ENCODE measurements at places on chromosomes 4 and X.

DNA sequence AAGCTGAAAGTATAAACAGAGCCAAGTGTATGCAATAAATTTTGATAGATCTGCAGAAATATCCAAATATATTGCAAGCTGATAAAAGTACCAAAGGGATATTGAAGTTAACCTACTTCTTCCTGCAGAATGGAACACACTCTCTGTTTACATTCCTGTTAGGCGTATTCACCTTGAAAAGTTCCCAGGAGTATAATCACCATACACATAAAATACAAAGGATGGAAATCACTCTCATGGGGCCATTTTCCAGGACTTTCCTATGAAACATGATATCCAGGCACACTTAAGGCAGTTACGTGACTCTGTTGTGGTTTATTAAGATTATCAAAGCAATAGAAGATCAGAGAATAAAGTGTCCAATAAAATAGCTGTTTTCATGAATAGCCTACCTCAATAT, 1142.3 kb downstream of the NLGN4X start:
- DNase-seq, result no peak
- H3K27ac ChIP-seq, result no peak overlapping the region
- no peak overlapping the region for H3K4me3 ChIP-seq
- H3K36me3 ChIP-seq, result no peaks in the 10 kb centered on the region

DNA sequence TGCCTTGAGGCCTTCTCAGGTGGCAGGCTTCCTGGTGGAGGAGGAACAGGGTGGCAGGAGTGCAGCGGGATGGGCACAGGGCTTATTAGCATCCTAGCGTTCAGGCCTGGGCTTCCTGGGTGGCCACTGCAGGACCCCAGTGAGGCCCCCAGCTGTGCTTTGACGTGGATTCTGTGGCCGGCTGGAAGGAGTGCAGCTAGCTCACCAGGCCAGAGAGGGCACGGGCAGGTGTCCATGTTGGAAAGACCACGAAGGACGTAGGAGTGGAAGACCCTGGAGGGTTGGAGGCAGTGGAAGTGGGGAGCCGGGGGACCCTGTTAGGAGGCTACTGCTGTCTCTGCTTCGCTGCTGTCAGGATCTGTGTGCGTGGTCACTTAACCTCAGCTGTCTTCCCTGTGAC, 13.3 kb upstream of the TADA2B start:
- no peak overlapping the region for H3K27ac ChIP-seq
- H3K36me3 ChIP-seq, result peaks cover 54% of the 10 kb centered on the region
- no peak for DNase-seq
- H3K27me3 ChIP-seq, result no peaks in the 10 kb centered on the region
- peaks cover 2% of the 10 kb centered on the region for H3K4me1 ChIP-seq

DNA sequence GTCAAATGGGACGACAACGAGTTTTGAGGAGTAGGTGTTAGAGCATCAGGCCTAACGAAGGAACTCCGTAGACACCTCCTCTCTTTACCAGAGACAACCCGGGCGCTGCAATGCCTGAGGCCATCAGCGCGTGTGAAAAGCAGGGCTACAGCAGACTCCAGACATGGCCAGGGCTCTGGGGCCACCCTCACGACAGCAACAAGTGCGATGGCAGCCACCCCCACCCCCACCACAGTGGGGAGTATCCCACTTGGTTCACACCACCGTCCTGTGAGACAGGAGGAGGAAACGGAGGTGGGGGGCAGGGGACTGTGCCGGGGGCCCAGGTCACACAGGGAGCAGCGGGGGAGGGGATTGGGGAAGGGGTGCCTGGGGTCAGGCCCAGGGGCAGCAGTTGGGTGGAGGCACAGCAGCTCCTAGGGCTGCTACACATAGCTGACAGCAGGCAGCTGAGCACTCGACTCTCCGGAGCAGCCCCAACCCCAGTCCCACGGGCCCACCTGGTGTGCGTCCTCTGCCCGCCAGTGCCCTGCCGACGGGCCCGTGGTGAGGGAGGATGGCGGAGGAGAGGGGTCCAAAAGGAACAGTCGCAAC, 8.5 kb downstream of the LRPAP1 start:
- no peak overlapping the region for H3K27ac ChIP-seq
- H3K27me3 ChIP-seq, result no peaks in the 10 kb centered on the region

DNA sequence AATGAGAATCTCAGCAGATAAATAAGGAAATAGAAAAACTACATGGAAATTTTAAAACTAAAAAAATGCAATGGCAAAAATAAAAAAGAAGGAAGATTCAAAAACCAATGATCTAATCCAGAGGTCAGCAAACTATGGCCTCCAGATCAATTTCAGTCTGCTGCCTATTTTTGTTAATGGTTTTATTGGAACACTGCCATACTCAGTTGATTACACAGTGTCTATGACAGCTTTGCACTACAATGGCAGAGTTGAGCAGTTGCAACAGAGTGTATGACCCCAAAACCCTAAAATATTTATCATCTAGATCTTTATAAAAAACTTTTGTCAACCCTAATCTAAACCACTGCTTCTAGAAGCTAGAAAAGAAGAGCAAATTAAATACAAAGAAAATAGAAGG, 170.3 kb downstream of the RAB28 start:
- H3K4me1 ChIP-seq, result no peaks in the 10 kb centered on the region
- H3K36me3 ChIP-seq, result no peaks in the 10 kb centered on the region
- H3K27me3 ChIP-seq, result no peaks in the 10 kb centered on the region
- DNase-seq, result no peak
- no peak overlapping the region for H3K27ac ChIP-seq

DNA sequence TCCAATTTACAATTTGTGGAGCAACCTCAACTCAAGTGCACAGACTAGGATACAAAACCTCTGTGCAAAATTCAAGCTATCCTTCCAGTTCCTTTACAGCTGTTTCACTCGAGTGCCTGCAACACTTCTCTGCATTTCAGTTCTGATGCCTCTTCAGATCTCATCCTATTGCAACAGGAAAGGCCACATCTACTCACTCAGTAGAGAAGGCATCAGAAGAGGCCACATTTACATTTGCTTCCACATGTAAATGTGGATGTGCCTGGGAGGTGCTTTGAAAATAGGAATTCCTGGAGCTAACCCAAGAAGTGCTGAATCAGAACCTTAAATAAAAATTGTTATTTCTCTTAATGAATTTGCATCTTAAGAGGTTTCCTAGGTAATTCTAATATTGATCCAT, 45.8 kb upstream of the SERTM2 start:
- DNase-seq, result no peak
- no peak overlapping the region for H3K27ac ChIP-seq
- no peak overlapping the region for H3K4me3 ChIP-seq
- H3K27me3 ChIP-seq, result no peaks in the 10 kb centered on the region

DNA sequence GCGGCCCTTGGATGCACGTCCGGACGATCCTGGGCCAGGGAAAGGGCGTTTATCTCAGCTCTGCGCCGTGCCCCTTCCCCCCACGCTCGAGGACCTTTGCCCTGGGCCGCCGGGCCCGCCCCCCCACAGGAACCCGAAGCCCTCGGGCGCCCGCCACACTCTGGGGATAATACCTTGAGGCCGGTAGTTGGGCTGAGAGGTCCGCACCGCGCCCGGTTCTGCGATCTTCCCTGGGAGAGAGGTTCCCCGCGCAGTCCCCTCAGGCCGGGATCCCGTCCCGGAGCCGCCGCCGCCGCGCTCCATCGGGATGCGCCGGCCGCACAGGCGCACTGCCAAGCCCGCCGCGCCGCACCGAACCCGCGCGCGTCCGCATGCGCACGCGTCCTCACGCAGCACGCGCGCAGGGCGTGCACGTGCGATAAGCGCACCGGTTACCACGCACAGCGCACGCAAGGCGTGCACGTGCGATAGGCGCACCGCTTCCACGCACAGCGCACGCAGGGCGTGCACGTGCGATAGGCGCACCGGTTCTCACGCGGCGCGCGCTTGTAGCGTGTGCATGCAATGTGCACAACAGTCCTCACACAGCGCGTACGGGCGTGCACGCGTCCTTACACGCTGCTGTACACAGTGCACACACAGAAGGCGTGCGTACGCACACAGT, at the start of gene MAP7D2:
Gene MAP7D2 (minus strand): TSS at position 331 of the 664 bp plus-strand sequence. CDS start 28 bp downstream, at position 303.
- DNase-seq, result no peak
- H3K4me1 ChIP-seq, result peaks cover 1% of the 10 kb centered on the region
- peaks cover 30% of the 10 kb centered on the region for H3K27me3 ChIP-seq
- no peak within 1 kb of the TSS for H3K27ac ChIP-seq

DNA sequence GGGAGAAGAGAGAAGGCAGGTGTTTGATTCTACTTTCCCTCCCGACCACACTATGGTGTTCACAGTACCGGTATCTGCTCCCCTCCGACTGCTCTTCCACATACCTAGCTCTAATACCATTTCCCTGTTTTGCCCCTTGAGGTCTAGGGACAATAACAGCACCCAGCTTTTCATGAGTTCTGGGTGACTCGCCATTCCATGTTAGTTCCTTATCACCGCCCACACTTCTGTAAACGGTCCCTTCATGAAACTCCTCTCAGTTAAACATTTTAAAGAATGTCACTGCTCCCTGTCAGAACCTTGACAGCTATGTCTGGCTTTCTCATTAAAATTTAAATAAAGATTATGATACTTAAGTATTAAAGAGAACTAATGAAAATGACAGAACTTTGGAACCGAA, 136.7 kb downstream of the ADAMTS3 start:
- no peak for DNase-seq
- no peaks in the 10 kb centered on the region for H3K36me3 ChIP-seq

DNA sequence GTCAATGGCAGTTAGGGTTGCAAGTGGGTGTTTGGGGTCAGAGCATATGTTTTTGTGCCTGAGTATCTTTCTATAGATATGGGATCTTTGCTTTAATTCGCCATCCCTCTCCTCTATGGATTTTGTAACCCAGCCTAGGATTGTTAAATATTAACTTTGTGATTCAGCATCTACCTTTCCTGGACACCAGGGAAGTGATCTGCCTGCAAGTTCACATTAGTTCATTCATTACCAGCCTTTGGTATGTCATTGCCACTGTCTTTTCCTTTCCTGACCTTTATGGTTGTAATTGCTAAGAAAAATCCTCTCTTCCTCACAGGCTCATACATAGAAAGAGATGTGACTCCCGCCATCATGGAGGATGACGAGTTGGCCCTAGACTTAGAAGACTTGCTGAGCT, 73.8 kb downstream of the KIT start:
- no peaks in the 10 kb centered on the region for H3K4me1 ChIP-seq
- no peak overlapping the region for H3K27ac ChIP-seq
- H3K27me3 ChIP-seq, result peaks cover 3% of the 10 kb centered on the region
- no peak for DNase-seq

GRCh38 chrX:68387776-68388175, 45.5 kb downstream of the OPHN1 start:
- no peak overlapping the region for H3K27ac ChIP-seq
- DNase-seq, result no peak
- H3K36me3 ChIP-seq, result no peaks in the 10 kb centered on the region
- H3K27me3 ChIP-seq, result no peaks in the 10 kb centered on the region

GRCh38 chr4:34466411-34466810, 1777.9 kb downstream of the ARAP2 start:
- H3K36me3 ChIP-seq, result no peaks in the 10 kb centered on the region
- no peak for DNase-seq
- no peak overlapping the region for H3K4me3 ChIP-seq
- H3K27me3 ChIP-seq, result no peaks in the 10 kb centered on the region

DNA sequence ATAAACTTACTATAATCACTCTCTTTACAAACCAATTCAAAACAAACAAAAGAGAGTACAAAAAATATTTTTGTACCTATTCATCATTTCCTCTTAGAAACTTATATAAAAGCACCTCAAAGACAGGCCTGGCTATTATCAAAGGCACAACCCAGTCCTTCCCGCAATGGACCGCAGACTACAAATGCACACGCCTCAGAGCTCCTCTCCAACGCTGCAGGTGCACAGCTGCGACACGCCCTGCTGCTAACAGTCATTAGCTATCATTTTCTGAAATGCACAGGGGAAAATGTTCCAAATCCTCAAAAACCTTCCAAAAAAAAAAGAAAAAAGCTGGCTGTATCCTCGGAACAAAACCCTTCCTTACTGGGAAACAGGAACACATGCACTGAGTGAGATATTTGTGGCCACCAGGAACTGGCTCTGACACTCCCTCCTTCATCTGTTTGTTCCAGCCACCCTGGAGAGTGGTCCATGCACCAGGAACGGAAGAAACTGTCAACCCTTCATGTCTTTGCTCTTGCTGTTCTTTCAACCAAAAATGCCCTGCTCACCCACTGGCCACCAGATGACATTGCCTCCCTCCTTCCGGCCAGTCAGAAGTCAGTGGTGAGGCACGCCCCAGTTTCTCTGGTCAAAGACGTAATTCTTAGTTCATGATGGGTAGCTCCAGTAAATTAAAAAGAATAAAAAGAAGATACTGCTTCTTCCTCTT, 16.7 kb downstream of the IRF2 start:
- no peak overlapping the region for H3K4me3 ChIP-seq
- no peak for DNase-seq
- H3K36me3 ChIP-seq, result peaks cover 40% of the 10 kb centered on the region
- no peak overlapping the region for H3K27ac ChIP-seq
- H3K4me1 ChIP-seq, result peaks cover 68% of the 10 kb centered on the region

GRCh38 chrX:108736509-108737479, at the start of gene IRS4:
Gene IRS4, minus strand, starts transcription at chrX:108736563.
- H3K4me3 ChIP-seq, result no peak within 1 kb of the TSS
- H3K36me3 ChIP-seq, result no peaks in the 10 kb centered on the region
- no peaks in the 10 kb centered on the region for H3K4me1 ChIP-seq
- no peak within 1 kb of the TSS for H3K27ac ChIP-seq
- no peak for DNase-seq

GRCh38 chr4:47914926-47915237, 499 bp upstream of the NFXL1 start:
- DNase-seq, result no peak
- H3K27me3 ChIP-seq, result peaks cover 2% of the 10 kb centered on the region
- peaks cover 22% of the 10 kb centered on the region for H3K4me1 ChIP-seq
- peak overlapping the region; percentile 90 for H3K4me3 ChIP-seq
- peak overlapping the region; percentile 83 for H3K27ac ChIP-seq

DNA sequence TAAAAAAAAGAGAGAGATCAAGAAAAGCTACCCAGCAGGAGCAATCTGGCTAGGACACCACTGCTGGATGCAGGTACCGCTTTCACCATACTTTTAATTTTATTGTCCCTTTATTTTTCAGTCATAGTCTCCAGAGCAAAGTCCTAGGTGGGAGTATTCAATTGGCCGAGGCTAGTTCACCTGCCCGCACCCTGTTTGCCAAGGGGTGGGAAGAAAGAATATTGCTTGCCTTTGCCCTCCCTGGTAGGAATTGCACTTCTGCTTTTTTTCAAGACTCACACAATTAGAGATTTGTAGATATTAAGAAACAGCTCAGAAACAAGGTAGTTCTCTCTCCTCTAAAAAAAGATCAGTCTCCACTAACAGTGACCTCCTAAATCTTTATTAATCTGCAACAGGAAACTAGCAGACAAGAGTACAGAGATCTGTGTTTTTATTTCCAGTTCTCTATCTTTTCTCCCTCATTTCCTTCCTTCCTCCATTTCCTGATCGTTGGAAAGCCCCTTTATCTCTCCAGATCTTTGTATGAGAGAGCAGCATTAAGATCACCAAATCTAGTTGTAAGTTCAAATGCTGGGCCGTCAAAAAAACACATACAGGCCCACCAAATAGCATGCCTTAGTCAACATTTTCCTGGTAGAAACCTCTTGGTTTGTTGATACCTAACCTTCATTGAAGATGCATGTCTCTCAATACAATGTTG, 9.4 kb upstream of the RPGR start:
- H3K4me1 ChIP-seq, result no peaks in the 10 kb centered on the region
- no peak overlapping the region for H3K4me3 ChIP-seq
- no peak overlapping the region for H3K27ac ChIP-seq
- no peaks in the 10 kb centered on the region for H3K36me3 ChIP-seq

Measured in activated T-helper 2 cell treated with anti-CD3 and anti-CD28 coated beads, Interferon-gamma antibody, Interleukin-2, Interleukin-4, amounts not matched to agents 10 μg/mL and 5 μg/mL and 100 μg/mL, durations not matched to agents 14 hours and 24 hours and 36 hours (primary cell).